ENCODE measurements at places on chromosomes 5 and 9. TPM values are rescaled to one million over a fixed set of nuclear protein-coding genes. Genes with fewer than 3 reads are reported as not detected.

The ACTBL2 gene
- 0.03 TPM for total RNA-seq

The TDRD7 gene
- total RNA-seq: 12.3 TPM

The PCDHB5 gene
- 1.6 TPM for total RNA-seq

The PRKAA1 gene
- total RNA-seq: 29.3 TPM

The CCDC183 gene
- 0.16 TPM for total RNA-seq

The KLF9 gene
- 0.81 TPM for total RNA-seq

The FOXD4L4 gene
- not detected for total RNA-seq

The ARL14EPL gene
- total RNA-seq: 0.08 TPM

The MYOZ3 gene
- not detected for total RNA-seq

The CCIN gene
- total RNA-seq: 0.05 TPM

The TMC1 gene
- total RNA-seq: not detected

The ENDOG gene
- 32.1 TPM for total RNA-seq

The TAL2 gene
- 0.15 TPM for total RNA-seq

The LHX3 gene
- 0.09 TPM for total RNA-seq

The GRM6 gene
- total RNA-seq: not detected

The LCN1 gene
- total RNA-seq: not detected

The ANKRD31 gene
- 0.03 TPM for total RNA-seq

The ZNG1E gene
- total RNA-seq: 61.1 TPM

The SHOC1 gene
- not detected for total RNA-seq

The EFNA5 gene
- 22.1 TPM for total RNA-seq

The PSMD5 gene
- total RNA-seq: 28.8 TPM

The CCL21 gene
- not detected for total RNA-seq

The AGPAT2 gene
- total RNA-seq: 108 TPM

The CDC20B gene
- total RNA-seq: 0.07 TPM

The GPR151 gene
- total RNA-seq: not detected

The SLC6A7 gene
- total RNA-seq: 0.02 TPM

The GLIPR2 gene
- total RNA-seq: 12.1 TPM

The C9orf72 gene
- 4.5 TPM for total RNA-seq

All from A549 treated with CORT108297 at 1 μM for 4 hours (cell line).